Choroid plexus epithelial cell (primary cell): ENCODE measurements at places on chromosomes 1 and 21.

GRCh38 chr1:15046487-15047165, 106.9 kb upstream of the TMEM51 start:
- DNase-seq: peak; percentile 87

DNA sequence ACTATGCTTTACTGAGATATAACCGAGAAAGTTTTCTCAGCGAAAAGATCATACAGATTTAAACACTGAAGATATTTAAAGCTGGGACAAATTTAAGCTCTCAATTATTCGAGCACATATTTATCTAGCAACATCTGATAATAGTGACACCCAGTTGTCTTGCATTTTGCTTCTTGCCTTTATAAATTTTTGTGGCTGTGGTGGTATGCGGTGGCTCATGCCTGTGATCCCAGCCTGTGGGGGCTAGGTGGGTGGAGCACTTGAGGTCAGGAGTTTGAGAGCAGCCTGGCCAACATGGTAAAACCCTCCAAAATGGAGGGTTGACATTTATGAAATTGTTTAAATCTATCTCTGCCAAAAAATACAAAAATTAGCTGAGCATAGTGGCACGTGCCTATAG, 312.2 kb downstream of the SPATA17 start:
- no peak for DNase-seq

DNA sequence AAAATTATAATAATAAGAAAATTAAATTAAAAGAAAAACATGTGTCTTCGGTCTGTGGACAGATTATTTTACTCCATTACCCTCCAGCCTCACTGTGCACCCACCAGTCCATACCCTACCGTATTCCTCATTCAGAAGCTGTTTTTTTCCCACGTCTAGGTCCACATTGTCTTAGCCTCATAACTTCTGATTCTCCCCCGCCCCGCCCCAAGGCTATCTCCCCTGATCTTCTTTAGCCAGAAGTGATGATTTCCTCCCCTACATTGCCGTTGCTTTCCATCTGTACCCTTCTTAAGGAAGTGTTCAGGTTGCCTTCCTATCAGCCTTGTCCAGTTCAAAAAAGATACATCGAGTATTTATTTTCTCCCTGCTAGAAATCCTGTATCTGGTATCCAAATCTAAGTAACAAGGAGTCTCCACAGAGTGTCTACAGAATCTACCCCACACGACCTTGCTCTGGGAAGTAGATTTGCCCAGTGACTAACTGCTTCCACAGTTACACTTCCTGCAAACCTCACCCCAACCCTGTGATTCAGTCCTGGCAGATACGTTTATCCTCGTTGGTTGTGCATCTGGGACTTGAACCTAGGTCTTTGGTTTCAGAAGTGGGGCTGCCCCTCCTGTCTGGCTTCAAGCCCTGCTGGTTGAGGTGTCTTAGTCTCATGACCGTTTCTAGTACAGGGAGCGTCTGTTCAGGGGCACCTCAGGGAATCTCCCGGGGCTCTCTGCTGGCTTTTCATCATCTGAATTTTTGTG, 470.2 kb downstream of the CAMTA1 start:
- peak; percentile 77 for DNase-seq

- no peak for DNase-seq
These were observed 37.7 kb downstream of the CEP170 start for GRCh38 chr1:243217349-243217748.

DNA sequence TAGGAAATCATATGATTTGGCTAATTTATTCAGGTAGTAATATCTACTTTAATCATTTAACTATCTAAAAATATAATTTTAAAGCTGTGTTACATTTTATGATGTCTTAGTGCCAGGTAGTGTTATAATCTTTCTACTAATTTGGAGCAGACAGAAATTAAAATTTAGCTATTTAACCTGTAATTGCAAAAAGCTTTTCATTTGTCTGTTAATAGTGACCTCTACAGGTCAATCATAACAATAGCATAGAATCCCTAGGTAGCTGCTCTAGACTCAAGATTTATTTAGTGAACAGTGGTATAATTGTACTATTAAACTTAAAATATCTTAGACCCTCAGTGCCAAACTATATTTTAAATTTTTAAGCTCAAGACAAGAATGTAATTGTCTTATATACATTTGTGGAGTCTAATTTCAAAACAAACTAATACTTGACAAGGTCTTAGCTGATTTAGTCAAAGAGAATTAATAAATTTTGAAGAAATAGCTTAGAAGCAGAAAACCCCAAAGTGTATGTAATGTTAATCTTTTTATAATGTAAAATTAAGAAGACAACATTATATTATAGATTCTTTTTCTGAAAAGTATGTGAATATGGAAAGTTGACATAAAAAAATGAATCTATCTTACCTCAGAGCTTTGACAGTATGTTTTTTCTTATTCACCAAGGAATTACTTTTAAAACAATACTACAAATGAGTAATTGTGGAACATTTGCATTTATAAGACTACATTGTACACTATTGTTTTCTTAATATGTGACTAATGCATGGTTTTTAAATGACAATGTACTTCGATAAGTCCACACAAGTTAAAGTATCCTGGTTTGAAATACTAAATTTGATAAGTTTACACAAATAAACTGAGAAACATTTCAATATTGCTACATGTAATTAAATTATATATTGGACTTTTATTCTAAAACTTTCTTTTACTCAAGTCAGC, 64.1 kb upstream of the RNPC3 start:
- peak; percentile 66 for DNase-seq

DNA sequence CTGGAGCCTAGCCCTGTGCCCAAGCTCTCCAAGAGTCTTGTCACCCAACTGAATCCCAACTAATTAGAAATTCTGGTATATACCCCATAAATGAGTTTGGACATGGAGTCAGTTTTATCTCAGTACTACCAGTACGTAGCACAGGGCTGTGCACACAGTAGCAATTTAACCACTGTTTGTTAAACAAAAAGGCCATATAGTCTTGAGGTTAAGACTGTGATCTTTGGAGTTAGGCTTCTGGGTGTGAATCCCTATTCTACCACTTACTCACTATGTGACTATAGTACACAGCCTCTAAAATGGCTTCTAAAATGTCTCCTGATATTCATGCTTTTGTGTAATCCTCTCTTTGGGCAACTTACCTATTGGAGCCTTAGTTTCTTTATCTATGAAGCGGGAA, 48.2 kb downstream of the RAB3B start:
- no peak for DNase-seq

DNA sequence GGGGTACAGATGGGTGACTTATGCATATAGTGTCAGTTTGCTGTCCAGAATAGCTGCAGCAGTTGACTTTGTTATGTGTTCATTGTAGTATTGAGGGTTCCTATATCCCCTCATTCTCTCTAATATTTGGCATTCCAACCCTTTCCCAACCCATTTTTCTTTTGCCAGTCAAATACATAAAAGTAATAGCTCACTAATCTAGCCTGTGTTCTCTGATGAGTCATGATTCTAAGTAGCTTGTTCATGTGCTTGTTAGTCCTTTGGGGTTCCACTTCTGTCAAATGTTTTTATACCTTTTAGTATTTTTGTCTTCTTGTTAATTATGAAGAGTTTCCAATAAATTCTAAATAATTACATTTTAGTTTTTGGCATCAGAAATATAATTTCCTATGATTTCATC, 99.2 kb upstream of the MROH9 start:
- DNase-seq: peak; percentile 34

DNA sequence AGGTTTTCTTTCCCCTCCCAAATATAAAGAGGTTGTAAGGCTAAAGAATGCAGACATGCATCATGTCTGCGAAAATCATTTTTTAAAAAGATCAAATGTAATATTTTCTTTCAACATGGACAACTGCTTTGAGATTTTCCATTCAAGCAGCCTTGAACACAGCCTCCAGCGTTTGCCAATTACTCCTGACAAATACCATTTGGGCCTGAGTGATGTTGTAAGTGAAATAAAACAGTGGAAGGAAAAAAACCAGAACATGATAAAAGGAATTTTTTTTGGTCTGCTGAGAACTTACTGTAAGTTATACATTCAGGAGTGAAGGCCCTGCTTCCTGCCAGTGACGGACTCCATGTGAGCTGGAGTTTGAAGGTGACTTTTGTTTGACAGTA, 37.2 kb downstream of the SETD4 start:
- DNase-seq: no peak

- DNase-seq: no peak
These were observed 1.9 kb upstream of the MED18 start for GRCh38 chr1:28326984-28327383.

- peak; percentile 95 for DNase-seq
These were observed at the start of gene INPP5B for GRCh38 chr1:37946703-37947360. TSS of gene INPP5B (minus strand) at chr1:37947053. CDS start at chr1:37946308, 745 bp downstream.

DNA sequence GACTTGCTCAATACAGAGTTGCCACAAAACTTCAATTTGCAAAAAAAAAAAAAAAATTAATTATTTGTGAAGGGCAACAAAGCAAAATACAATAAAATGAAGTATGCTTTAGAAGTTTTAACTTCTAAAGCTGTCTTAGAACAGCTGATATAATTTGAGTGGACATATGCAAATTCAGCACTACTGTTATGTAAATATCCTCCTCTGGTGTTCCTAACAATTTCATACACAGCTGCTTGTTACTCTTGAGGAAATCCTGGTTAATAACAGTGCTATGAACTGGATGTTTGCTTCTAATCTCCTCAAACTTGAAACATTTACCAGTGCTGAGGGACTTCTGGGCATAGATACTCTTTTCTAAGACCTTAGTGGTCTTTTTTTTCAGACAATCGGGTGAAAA, 69.6 kb upstream of the COL24A1 start:
- DNase-seq: no peak

- DNase-seq: no peak
These were observed 39.1 kb downstream of the AKNAD1 start for GRCh38 chr1:108817811-108818210.

DNA sequence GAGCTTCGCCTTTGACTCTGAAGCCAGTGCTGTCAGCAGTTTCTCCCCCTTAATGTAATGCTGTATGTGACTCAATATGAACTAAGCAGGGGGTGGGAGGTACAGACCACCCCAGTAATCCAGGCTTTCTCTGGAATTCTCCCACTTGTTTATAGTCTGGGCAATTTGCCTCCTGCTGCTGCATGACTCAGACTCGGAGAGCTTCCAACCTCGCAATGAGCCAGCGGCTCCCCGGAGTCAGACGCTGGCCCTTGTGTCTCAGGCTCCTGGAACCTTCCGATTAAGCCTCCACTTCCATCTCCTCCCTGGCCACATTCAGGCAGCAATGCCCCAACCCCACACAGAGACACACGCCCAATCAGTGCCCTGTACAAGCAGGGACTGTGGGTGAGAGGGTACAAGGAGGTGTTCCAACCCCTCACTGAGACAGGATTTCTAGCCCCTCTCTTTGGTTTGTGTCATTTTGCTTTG, 471.7 kb upstream of the VAMP3 start:
- peak; percentile 99 for DNase-seq

DNA sequence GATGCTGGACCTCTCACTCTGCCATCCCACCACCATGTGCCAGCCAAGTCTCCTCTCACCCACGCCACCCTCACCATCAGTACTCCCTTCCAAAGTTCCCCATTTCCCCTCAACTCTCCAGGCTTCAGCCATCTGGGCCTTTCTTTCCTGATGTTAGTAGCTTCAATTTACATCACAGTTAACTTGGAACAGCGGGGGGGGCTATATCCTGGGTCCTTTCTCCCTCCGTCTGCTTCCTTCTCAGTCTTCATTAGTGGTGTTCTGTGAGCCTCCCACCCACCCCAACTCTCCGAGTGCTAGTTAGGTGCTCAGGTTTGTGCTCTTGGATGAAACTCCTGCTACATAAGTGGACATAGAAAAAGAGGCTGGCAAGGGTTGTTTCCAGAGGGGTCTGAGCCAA, 31.9 kb downstream of the KCNC4 start:
- DNase-seq: no peak

GRCh38 chr1:55381491-55381890, 166.3 kb upstream of the USP24 start:
- no peak for DNase-seq

DNA sequence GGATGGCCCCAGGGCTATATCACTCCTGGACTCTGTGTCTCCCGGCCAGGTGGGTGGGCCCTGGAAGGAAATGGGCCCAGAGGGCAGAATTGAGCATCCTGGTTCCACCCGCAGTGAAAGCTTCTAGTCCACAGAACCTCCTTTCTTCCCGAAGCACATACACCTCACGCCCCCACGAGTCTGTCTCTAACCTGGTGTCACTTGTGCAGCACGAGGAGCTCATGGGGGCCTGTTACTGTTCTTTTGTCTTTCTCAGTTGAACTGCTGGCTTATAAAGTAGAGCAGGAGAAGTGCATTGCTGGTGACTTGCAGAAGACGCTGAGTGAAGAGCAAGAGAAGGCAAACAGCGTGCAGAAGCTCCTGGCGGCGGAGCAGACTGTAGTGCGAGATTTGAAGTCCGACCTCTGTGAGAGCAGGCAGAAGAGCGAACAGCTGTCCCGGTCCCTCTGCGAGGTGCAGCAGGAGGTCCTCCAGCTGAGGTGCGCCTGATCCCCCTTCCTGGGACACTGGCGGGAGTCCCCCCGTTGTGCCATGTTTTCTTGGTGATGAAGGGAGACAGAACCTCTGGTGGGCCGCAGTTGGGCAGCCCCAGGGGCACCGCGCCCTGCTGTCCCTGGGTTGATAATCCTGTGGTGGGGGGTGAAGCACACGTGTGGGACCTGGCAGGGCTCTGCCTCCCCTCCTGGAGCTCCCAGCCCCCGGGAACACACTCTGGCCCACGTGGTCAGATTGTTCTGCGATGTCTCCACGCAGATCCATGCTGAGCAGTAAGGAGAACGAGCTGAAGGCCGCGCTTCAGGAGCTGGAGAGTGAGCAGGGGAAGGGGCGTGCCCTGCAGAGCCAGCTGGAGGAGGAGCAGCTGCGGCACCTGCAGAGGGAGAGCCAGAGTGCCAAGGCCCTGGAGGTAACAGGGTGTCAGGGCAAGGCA, 28.7 kb upstream of the DIP2A start:
- DNase-seq: no peak

DNA sequence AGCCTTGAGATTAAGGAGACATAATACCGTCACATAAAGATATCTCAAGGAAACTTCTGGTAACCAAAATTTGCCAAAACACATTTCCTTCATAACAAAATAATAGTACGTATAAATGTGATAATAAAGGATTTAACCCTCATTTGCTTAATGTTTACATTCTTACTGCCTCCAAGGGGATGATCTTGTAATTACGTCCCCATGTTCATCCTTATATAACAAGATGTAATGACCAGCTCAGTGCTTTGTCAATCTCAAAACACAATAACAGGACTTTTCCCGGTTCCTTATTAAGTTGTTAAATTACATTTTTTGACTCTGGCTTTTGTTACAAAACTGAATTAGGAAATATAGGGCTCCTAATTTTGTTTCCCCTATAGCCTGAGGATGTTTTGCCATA, 41.3 kb upstream of the UHMK1 start:
- peak; percentile 10 for DNase-seq

DNA sequence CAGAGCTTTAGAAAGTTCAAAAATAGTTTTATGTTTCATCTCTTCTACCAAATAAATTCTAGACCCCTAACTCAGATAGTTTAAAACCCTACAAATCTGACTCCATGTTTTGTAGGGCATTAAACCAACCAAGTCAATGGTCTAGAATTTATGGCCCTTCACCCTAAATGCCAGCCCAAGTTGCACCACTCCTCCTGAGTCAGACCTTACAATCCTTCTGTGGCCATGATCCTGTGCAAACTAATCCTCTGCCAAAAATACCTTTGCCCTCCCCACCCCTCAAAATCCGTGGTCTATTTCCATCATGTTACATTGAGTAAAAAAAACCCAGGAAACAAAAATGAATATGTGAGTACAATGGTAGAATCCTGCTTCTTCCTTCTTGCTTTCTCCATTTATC, 179.3 kb downstream of the NR5A2 start:
- no peak for DNase-seq

GRCh38 chr1:14809191-14809981, 210.9 kb downstream of the KAZN start:
- DNase-seq: no peak
